T-helper 2 cell (primary cell): ENCODE measurements at places on chromosomes 5 and 9.

DNA sequence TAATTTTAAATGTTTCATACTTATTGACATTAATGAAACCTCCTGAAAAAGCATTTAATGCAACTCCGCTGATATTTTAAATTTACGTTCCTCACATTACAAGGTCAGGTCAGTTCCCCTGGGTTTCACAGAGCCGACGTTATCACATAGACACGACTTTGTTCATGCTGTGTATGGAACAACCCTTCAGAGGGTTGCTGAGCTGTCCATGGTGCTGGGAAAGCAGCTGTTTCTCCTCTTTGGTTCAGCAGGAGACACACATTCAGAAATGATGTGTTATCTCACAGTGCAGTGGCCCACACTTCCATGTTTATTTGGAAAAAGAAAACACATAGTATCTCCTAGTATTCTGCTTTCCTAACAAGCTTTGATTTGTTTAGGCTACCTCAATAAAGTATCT is 53.5 kb downstream of the PPP2R2B start:
- DNase-seq, result peak; percentile 15

DNA sequence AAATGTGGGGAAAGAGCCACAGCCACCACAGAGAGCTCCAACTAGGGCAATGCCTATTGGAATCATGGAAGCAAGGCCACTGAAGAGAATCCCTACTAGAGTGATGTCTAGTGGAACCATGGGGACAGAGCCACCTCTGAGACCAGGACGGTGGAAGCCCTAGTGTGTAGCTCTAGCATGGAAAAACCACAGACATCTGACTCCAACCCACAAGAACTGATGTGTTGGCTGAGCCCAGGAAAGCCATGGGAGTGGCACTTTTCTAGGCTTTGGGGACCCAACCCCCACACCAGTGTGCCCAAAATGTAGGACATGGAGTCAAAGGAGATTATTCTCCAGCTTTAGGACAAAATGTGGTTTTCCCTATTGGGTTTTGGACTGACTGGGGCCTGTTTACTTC is 721.9 kb downstream of the BRINP1 start:
- no peak for DNase-seq

DNA sequence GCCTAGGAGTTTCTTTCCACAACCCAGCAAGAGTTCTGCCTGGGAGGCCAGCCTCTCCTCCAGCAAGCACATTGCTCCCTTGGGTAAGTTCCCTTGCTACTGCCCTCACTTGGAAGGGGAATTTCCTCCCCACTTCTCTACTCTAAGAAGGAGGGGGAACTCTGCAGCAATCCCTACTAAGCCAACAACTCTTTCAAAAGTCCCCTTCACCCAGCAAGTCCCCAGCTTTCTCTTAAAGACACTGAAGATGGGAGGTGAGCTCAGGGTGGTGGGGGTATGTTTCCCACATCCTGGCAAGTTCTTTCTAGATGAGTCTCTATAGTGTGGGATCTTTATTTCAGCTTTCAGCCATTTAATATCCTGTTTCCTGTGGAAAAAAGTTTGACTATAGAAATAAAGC is 49.0 kb downstream of the PDE8B start:
- no peak for DNase-seq

GRCh38 chr9:80143899-80144298 is 572.1 kb downstream of the TLE4 start:
- DNase-seq, result no peak

GRCh38 chr5:113060408-113061025 is 83.9 kb downstream of the DCP2 start:
- no peak for DNase-seq

GRCh38 chr9:18666348-18666747 is 192.4 kb downstream of the ADAMTSL1 start:
- no peak for DNase-seq

DNA sequence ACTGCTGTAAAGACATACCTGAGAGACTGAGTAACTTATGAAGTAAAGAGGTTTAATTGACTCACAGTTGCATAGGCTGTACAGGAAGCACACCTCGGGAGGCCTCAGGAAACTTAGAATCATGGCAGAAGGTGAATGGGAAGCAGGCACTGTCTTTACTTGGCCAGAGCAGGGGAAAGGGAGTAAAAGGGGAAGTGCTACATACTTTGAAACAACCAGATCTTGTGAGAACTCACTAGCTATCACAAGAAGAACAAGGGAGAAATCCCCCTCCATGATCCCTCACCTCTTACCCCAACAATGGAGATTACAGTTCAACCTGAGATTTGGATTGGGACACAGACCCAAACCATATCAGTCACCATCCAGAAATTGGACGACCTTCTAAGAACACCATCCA is 1285.8 kb upstream of the CDH9 start:
- no peak for DNase-seq

DNA sequence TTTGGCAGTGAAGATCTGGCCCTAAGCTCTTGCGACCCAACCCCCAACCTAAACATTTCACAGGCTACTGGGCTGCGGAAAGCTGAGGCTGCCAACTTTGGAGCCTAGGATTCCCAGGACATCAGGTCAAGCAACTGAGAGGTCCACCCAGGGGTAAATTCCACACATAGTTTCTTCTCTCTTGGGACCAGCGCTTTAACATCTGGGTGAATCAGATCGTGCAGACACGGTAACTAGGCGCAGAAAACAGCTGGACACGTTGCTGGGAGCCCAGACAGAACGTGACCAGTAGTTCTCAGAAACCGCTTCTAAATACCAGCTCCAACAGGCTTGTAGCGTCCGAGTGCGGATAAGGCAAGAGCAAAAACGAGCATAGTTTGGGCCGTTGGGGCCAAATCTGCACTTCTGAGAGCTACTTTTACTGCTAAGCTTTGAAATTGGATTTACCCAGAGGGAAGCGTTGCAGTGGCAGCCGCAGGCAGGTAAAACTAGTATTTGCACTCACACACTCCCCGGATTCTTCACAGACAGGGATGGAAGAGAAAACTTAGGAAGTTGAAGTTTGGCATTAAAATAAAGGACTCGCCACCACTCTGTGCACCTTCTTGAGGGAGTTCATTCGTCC is 11.8 kb downstream of the ITGA1 start:
- no peak for DNase-seq

GRCh38 chr5:179378116-179378440 is 32.8 kb upstream of the ADAMTS2 start:
- no peak for DNase-seq

GRCh38 chr5:163504079-163504931 is 1.1 kb upstream of the MAT2B start:
- DNase-seq, result no peak

DNA sequence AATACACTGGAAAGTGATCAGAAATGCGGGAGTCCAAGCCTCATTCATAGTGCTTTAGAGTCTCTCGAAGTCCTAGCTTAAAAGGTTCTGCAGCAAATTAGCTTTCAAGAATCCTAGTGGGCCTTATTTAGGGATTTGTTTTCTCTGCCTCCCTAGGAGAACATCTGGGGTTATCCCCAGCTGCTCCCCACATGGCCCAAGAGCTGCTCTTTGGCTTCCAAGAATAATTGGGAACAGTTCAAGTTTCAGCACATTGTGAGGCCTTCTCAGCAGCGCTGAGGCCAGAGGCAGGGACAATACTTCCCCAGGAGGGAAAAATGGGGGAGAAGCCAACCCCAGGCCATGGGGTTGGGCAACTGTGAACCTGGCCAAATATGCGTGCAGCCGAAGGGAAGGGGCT is 108.7 kb downstream of the LIFR start:
- no peak for DNase-seq

DNA sequence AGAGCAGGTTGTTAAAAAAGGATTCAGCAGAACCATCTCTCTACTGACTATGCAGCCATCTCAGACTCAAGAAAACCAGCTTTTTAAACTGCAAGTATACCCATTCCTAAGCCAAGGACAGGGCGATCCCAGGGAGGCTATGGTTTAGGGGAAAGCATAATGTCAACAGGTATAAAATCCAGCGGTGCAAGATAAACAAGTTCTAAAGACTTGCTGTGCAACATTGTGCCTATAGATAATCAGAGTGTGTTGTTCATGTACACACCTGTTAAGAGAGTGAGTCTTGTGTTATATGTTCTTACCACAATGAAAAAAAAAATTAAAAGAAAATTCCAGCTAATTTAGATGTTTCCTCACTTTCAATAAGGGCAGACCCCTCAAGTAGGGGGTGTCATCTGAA is 63.6 kb upstream of the DIRAS2 start:
- DNase-seq, result no peak

DNA sequence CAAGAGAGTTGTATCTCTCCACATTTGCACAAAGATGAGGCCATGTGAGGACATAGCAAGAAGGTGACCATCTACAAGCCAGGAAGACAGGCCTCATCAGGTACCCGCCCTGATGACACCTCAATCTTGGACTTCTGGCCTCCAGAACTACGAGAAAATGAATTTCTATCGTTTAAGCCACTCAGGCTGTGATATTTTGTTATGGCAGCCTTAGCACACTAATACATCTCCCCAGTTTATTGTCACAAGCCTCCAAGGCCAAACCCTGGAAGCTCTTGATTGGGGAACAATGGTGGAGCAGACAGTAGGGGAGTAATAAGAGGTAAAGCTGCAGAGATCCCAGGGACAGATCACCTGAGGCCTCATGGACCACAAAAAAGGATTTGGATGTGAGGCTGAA is 7.7 kb upstream of the P4HA2 start:
- no peak for DNase-seq

DNA sequence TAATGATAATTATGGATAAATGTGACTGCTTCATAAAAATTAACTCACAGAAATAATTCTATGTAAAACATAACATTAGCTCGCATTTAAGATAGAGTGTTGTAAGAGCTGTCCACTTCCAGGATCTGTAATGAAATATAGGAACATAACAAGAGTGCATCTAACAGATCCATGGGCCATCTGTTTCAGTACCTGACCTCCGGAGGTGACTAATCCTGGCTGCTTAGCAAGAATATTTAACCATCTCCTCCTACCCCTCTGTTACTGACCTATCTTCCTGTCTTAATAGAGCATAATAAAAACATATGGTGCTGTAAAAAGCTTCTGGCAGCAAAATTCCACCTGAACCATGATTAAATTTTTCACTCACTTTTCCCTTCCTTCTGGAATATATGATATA is 7.1 kb downstream of the PLCXD3 start:
- DNase-seq, result no peak

- no peak for DNase-seq
Measured at GRCh38 chr9:105342147-105342505, 97.7 kb downstream of the SLC44A1 start.

GRCh38 chr9:85871008-85871407 is 69.9 kb upstream of the NAA35 start:
- DNase-seq, result no peak

- DNase-seq, result no peak
Measured at GRCh38 chr9:112711050-112711689, 6.7 kb downstream of the INIP start.

DNA sequence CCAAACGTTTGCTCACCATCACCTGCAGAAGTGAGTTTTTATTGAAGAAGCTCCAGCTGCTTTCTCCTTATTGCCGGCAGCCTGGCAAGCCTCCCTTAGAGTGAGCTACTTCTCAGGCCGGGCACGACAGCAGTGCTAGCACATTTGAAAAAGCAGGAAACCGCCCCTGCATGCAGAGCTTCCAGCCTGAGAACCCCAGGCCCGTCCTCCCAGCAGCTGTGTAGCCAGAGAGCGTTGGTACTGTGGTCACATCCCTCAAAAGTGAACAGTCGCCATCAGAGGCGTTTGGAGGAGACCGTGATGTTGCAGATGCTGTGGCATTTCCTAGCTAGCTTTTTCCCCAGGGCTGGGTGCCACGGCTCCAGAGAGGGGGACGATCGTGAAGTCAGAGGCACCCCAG is 23.5 kb downstream of the SLC25A25 start:
- DNase-seq, result no peak

DNA sequence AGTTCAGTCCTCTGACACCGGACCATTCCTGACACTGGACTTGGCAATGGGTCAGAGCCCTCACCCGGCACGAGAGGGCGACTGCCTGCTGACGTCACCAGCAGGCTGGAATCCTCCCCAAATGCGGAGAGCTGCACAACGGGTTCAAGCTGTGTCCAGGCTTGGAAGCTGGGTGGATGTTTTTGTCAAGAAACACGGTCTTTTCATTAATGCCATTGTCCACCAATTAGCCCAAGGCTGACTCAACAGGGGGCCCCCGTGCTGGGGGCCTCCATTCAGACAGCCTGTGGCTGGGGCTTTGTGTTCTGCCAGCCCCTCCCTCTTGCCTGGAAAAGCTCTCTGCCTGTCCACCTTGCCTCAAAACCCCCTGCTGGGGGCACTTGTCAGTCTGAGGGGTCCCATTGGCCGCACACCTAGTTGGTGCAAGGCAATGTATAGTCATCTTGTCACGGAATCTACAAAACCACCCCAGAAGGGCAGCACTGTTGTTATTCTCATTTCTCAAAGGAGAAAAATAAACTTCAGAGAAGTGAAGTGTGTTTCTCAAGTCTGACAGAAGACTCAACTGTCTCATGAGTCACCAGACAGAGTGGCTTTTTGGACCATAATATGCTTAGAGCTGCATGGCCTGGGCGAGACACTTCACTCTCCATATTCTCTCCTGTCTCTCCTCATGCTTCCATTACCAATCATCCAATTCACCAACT is 24.6 kb downstream of the NDUFA8 start:
- DNase-seq, result no peak
